Activated CD4-positive, alpha-beta T cell treated with anti-CD3 and anti-CD28 coated beads, Interleukin-10, Interleukin-2, amounts not matched to agents 100 ng/mL and 50 ng/mL, durations not matched to agents 16 hours and 8 hours (primary cell): ENCODE measurements at places on chromosomes 4 and X.

GRCh38 chr4:122099896-122100295, 52.2 kb upstream of the BLTP1 start:
- no peak for DNase-seq

DNA sequence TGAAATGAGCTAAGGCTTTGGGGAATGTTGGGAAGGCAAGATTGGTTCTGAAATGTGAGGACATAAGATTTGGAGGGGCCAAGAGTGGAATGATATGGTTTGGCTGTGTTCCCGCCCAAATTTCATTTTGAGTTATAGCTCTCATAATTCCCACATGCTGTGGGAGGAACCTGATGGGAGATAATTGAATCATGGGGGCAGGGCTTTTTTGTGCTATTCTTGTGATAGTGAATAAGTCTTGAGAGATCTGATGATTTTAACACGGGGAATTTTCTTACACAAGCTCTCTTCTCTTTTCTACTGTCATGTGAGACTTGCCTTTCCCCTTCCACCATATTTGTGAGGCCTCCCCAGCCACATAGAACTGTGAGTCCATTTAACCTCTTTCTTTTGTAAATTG, 157.6 kb upstream of the C1QTNF7 start:
- DNase-seq: no peak

DNA sequence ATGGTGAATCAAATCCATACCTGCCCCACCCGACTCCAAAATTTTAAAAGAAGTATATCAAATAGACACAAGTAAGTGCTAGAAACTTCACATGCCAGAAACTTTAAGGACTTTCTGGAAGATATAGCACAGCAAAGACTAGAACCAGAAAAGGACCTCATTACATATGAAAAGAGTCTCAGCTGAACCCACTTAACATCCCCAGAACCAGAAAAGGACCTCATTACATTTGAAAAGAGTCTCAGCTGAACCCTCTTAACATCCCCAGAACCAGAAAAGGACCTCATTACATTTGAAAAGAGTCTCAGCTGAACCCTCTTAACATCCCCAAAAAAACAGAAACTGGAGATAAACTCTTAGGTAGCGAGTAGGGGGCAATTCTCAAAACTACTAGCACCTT, 32.3 kb downstream of the STPG2 start:
- no peak for DNase-seq

GRCh38 chrX:111445485-111445884, 33.5 kb upstream of the DCX start:
- DNase-seq: peak; percentile 58

DNA sequence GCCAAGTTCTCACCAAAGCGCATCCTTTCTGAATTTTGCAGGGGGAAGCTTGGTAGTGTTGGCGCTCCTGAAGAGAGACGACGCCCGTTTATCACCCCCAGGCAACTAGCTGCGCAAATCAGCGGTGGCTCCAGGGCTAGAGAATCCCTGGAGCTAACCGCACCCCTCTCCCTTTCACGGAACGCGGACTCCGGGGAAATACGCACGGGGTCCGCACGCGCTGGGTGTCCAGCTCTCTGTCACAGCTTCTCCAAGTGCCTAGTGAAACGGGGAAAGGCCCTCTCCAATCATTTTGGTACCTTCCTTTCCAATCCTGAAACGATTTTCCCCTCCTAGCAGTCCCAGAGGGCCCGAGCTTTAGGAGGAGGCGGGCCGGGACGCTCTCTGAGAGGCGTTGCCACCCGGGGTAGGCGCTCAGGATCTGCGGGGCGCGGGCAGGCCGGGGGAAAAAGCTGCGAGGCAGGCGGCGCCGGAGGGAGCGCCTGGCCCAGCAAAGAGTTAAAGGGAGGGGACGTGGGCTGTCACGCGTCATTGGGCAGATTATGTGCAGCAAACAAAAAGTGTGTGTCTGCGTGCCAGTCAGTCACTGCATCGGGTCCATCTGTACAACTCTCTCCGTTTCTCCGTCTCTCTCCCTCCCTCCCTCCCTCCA, at the start of gene PRDM8:
TSS of gene PRDM8 (plus strand) at position 582 of the 652 bp plus-strand sequence. CDS start 2,578 bp downstream, outside the sequence.
- DNase-seq: peak; percentile 28
